ENCODE measurements at places on chromosomes 6 and 20.

- DNase-seq = no peak
Measured at GRCh38 chr6:100353276-100354015, 111.3 kb downstream of the SIM1 start.

- DNase-seq = no peak
Measured at GRCh38 chr20:5187122-5187521, 60.3 kb downstream of the CDS2 start.

GRCh38 chr6:13431861-13432465 lies 55.4 kb downstream of the GFOD1 start:
- DNase-seq = no peak

GRCh38 chr20:62025832-62026563 lies 39.7 kb downstream of the TAF4 start:
- no peak for DNase-seq

GRCh38 chr20:15710636-15711035 lies 862.6 kb downstream of the KIF16B start:
- DNase-seq = no peak

GRCh38 chr6:158232316-158233213 lies 64.4 kb downstream of the GTF2H5 start:
- DNase-seq = no peak

GRCh38 chr6:30834646-30835045 lies 49.7 kb upstream of the DDR1 start:
- no peak for DNase-seq

GRCh38 chr6:113329942-113330635 lies 527.1 kb upstream of the MARCKS start:
- DNase-seq = no peak

- no peak for DNase-seq
Measured at GRCh38 chr6:166954118-166954713, 2.1 kb downstream of the RNASET2 start.

GRCh38 chr6:16205377-16206144 lies 32.8 kb upstream of the GMPR start:
- DNase-seq = peak; percentile 82

GRCh38 chr6:105553171-105553570 lies 150.3 kb upstream of the PREP start:
- no peak for DNase-seq

GRCh38 chr20:56974499-56975250 lies 291.8 kb downstream of the BMP7 start:
- no peak for DNase-seq

DNA sequence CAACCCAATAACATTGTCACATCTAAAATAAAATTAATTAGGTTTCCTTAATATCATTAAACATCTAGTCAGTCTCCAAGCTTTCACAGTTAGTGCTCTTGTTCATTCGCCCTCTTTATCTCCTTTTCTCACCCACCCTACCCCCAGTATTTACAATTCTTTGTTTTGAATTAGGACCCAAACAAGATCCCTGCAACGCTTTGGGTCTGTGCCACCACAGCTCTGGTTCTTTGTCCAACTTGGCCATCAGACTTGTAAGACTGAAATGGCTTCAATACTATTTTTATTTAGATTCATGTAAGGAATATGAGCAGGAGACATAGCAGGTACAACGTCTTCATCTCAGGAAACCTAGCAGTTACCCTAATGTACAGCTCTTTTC lies 276.5 kb downstream of the CDKAL1 start:
- DNase-seq = no peak

DNA sequence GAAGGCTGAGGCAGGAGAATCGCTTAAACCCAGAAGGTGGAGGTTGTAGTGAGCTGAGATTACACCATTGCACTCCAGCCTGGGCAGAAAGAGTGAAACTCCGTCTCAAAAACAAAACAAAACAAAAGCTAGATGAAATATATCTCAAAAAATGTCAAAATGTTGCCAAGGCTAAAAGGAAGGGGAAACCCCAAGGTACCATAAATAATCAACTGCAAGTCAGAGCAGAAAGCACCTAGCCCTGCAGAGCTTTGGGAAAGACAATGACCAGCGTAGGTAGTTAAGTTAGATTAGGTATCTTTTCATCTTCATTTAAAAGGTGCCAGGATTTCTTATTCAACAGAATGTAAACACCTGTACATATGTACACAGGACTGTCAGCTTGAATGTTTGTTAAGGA lies 33.0 kb downstream of the AKIRIN2 start:
- no peak for DNase-seq

DNA sequence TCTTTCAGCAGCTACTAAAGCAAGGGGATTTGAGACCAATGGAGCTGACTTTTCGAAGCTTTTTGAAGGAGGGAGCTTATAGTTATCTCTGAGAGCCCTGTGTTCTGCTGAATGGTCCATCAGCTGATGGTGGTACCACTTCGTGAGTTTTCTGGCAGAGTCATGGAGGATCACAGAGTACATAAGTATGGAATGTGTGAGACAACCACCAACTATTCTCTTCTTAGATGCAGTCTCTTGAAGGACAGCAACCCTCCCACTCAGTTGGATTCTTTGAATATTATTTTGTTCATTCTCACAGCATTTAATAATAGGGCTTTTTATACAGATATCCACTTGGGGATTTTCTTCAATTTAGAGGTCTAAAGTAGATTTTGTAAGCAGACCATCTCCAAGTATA lies 75.3 kb downstream of the ELOVL2 start:
- no peak for DNase-seq

GRCh38 chr6:39934131-39934757 lies at the start of gene MOCS1:
Gene MOCS1 (minus strand): TSS chr6:39934462. CDS start chr6:39934417, 45 bp downstream.
- no peak for DNase-seq

- DNase-seq = no peak
Measured at GRCh38 chr6:81376745-81377144, 375.7 kb downstream of the TENT5A start.

- DNase-seq = no peak
Measured at GRCh38 chr6:85347812-85348211, 102.1 kb upstream of the NT5E start.

- no peak for DNase-seq
Measured at GRCh38 chr20:21490105-21490504, 23.8 kb downstream of the NKX2-2 start.

GRCh38 chr6:16698162-16698533 lies 63.1 kb downstream of the ATXN1 start:
- no peak for DNase-seq

- no peak for DNase-seq
Measured at GRCh38 chr6:160523223-160523622, 140.9 kb downstream of the LPA start.

- DNase-seq = no peak
Measured at GRCh38 chr6:169789146-169789943, 37.9 kb downstream of the ERMARD start.

DNA sequence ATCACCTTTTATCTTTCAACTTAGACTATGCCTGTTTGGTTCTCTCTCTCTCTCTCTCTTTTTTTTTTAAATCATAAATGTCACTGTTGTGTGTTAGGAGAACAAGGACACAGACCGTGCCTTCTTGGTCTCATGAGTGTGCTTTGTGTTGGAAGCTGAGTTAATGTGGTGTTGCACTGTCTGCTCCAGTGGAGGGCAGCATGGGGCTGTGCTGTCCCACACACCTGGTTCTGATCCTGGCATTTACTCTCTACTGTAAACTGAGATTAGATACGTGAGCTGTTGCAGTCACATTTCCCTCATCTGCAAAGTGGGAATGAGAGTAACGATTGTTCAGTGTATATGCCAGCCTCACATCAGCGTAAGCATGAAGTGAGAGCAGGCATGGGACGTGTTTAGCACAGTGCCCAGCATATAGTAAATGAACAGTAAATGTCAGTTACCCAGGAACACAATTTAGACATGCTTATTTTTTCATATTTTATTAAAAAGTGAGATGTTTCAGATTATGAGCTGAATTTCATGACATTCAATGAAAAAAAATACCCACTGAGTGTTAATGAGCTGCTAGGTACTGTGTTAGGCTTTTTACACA lies 161.1 kb downstream of the FARS2 start:
- DNase-seq = no peak

DNA sequence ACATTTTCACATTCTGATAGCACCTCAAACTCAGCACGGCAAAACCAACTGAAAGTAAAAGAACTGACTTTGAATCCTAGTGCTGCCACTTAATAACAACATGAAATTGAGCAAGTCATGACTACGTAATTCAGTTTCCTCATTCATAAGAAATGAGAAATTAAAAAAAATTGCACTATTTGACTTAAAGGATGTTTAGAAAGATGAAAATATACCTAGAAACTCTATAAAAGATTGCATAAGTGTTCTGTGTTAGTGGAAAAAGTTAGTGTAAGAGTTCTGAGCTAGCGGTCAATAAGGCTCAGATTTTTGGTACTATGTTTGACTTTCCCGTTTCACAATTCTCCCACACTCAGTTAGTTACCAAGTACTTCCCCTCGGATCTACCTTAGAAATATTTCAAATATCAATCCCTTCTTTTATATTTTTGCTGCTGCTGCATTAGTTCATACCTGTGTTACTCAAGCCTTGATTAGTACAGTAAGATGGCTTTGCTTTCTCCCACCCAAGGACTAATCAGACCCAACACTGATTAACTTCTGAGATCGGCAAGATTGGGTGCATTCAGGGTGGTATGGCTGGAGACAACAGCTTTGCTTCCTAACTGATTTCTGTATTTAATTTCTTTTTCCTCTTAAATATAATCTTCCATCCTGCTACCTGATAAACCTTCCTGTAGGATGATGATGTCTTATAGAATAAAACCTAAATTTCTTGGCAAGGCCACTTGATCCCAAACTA lies 25.9 kb downstream of the ECHDC1 start:
- DNase-seq = no peak

- no peak for DNase-seq
Measured at GRCh38 chr6:27129095-27129815, 118.2 kb upstream of the PRSS16 start.

GRCh38 chr20:37463726-37464494 lies 57.1 kb upstream of the NNAT start:
- DNase-seq = no peak

- DNase-seq = no peak
Measured at GRCh38 chr6:24775520-24776058, 852 bp downstream of the GMNN start.

- DNase-seq = no peak
Measured at GRCh38 chr20:39195582-39196021, 233.5 kb downstream of the DHX35 start.

DNA sequence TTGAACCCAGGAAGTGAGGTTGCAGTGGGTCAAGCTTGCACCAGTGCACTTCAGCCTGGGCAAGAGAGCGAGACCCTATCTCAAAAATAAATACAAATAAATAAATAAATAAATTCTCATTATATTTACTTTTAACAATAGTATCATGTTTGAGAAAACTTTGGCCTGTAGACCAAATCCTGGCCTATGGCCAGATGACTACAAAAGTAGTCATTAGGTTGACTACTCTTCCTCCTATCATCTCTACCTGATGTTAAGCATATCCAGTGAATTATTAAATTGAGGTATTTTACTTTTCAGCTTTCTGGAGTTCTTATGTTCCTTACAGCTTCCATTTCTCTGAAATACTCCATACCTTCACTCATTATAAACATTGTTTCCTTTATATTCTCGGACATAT lies 280.6 kb downstream of the LAMA2 start:
- DNase-seq = no peak
